ENCODE measurements at places on chromosomes 16 and 17.

GRCh38 chr16:48014349-48015135 is 141.3 kb downstream of the ABCC12 start:
- no peak for DNase-seq

DNA sequence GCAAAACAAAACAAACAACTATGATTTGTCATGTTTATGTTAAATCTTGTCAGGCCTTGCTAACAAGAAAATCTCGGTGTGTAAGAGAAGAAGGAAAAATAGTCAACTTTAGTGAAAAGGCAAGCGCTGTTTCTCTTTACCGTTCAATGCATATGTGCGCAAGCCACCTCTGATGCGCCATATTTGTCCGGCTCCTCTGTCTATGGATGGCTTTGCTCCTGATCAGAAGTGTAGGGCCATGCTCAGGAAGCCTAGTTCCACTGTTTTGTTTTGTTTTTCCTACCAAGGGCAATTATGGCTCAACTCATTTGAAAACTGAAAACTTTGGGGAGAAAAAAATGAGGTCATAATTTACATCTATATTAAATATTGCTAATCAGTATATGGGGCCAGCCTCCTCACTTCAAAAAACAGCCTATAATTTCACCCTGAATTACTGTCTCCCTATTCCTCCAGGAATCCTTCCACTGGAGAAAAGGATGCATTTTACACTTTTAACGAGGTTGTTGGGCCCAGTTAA is 4.5 kb downstream of the MAF start:
- DNase-seq, result no peak

DNA sequence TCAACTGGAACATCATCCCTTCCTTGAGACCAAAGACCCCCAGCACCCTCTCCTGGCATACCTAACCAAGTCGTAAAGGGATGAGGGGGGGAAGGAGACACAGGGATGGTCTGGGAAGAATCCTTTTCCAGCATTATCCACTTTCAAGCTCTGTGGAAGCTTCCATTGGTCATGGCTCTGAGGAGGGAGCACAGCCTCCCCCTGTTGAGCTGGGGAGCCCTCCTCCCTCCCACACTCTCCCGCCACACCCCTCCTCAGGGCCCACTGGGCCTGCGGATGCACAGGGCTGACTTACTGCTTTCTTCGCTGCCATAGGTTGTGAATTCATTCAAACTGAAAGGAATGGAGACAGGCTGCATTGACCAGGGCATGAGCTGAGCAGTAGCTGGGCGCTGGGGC is 12.4 kb downstream of the CSF3 start:
- DNase-seq, result no peak

DNA sequence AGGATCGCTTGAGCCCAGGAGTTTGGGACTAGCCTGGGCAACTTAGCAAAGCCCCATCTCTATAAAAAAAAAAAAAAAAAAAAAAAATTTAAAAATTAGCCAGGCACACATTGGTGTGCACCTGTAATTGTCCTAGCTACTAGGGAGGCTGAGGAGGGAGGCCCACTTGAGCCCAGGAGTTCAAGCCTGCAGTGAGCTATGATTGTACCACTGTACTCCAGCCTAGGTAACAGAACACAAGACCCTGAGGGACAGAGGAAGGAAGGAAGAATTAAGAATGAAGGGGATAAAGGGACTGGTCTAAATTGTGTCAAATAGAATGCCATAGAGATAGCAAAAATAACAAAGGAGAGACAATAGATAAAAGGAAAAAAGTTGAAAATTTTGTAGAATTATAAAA is 102.8 kb downstream of the TRIM37 start:
- DNase-seq, result no peak

DNA sequence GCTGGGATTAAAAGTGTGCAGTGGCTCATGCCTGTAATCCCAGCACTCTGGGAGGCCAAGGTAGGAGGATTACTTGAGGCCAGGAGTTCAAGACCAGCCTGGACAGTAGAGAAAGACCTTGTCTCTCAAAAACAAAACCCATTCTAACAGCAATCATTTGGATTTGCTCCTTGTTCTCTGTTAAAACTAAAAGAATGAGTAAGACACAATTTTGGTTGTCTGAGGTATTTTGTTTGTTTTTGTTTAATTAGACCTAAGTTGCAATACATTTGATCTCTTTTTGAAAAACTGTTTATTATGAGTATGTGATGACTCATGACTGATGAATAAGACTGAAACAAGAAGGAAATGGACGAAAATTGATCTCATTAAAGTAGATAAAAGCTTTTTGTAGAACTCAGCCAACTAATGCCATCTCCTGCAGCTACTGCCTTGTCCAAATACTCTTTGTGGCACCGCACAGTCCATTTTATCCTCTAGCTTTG is 29.0 kb downstream of the GLG1 start:
- DNase-seq, result no peak

- DNase-seq, result no peak
These were observed 75.8 kb downstream of the WNT3 start for GRCh38 chr17:46742565-46743270.

All from activated naive CD4-positive, alpha-beta T cell (primary cell).